ENCODE measurements at places on chromosomes 2 and 18.

DNA sequence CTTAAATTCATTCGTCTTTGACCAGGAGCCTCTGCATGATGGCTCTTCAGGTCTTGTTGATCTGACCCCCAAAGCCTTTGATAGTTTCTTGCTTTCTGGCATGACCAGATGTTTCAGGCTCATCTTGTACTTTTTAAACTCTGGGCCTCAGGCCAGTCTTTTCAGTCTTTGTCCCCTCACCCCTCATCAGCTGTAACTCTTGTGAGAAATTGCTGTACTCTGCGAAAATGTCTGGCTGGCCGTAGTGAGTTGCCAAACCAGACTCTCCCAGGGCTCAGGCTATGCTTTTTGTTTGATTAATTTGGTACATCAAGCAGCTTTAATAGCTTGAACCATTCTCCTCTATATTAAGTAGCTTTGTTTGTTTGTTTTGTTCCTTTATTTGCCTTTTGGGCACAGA, 75.9 kb downstream of the BABAM2 start:
- DNase-seq: no peak

GRCh38 chr2:230885463-230886130, 20.9 kb downstream of the ITM2C start:
- DNase-seq: no peak

DNA sequence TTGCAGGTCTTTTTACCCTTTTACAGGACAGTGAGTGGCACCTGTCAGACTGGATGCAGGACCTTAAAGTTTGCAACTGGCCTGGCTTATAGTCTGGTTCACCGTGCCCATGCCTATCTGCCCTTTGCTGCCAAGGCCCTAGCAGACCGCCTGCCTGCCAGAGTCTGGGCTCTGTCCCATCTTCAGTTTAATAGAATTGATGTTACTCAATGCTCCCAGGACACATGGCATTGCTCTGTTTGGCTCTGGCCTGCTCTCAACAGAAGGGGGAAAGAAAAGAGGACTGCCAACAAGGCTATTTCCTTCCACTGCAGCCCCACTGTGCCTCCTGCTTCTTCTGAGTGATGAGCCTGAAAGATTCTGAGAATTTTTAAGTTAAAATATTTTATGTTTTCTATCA, 25.6 kb upstream of the TMEM178A start:
- no peak for DNase-seq

GRCh38 chr2:146634230-146635097, 1210.4 kb upstream of the ACVR2A start:
- DNase-seq: no peak

- no peak for DNase-seq
Measured at GRCh38 chr2:85854897-85855296, 33.9 kb downstream of the ST3GAL5 start.

- no peak for DNase-seq
Measured at GRCh38 chr2:60548845-60549237, 4.6 kb downstream of the BCL11A start.

GRCh38 chr2:238726670-238727584, 121.0 kb upstream of the TWIST2 start:
- DNase-seq: no peak

DNA sequence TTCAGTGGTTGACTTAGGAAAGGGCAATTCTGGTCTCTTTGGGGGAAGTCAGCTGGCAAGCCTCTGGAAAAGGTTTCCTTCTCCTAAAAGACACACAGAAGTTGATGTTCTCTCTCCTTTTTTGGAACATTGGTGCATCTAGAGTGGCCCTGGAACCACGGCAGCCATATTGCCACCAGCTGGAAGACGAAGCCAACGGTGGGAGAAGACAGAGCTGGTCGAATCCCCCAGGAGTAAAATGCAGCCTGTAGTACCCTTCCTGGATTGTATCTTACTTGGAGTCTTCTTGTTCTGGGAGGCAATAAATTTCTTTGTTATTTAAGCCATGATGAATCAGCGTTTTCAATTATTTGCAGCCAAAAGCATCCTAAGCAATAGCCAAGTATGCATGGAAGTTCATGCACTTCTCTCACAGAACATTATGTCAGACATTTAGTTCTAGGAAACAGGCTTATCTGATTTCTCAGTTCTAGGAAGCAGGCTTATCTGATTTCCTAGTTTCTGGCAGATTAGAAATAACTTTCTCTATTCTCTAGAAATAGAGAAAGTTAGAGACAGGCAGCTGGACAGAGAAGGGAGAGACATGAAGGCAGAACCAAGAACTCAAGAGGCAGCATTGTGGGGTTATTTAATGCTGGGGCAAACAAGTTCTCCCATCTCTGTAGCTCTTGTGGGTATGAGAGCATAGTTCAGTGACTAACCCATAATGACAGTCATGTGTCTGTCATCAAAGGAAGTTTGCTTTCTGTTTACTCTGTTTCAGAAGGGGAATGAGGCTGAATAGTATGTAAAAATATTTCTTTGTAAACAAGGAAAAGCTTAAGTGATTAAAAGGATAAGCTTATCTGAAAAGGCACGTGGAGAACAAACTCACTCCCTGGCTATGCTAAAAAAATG, 40.5 kb upstream of the NABP1 start:
- DNase-seq: no peak

GRCh38 chr2:202718614-202719013, 83.8 kb downstream of the FAM117B start:
- no peak for DNase-seq

GRCh38 chr2:74834792-74835755, 1.1 kb downstream of the HK2 start:
- peak; percentile 84 for DNase-seq

GRCh38 chr18:50409236-50409635, 34.4 kb downstream of the SKA1 start:
- DNase-seq: no peak

DNA sequence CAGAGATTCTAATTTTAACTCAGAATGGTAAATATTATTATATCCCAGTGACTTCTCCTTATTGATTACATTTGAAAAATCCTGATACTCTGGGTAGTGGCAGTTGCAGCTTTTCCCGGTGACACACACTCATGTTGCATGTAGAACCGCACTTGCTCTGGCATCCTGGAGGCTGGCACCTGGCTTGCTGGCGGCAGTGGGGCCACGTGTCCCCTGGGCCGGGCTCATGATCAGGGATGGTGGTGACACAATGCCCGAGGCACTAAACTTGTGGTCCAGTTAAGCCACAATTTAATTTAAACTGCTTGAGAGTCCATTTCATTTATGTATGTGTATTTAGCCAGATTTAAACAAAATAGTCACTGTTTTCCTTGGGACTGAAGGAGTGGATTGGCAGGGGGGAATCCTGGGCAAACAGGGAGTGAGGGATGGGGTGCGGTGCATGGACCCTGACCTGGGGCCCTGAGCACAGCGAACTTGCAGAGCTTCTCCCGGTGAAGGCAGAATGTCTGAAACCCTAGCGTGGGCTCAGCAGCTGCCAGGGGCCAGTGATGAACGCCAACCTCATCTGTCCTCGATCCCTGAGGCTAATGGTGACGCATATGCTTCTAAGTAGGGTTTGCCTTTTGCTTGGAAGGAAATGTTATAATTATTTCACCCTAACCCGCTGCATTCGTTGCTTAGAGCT, 50.0 kb downstream of the KCNG2 start:
- DNase-seq: no peak

GRCh38 chr2:75381032-75381431, 179.7 kb downstream of the EVA1A start:
- DNase-seq: no peak

GRCh38 chr2:105873281-105873680, 128.6 kb downstream of the NCK2 start:
- no peak for DNase-seq

GRCh38 chr2:237623428-237624403, 3.7 kb upstream of the LRRFIP1 start:
- DNase-seq: no peak

DNA sequence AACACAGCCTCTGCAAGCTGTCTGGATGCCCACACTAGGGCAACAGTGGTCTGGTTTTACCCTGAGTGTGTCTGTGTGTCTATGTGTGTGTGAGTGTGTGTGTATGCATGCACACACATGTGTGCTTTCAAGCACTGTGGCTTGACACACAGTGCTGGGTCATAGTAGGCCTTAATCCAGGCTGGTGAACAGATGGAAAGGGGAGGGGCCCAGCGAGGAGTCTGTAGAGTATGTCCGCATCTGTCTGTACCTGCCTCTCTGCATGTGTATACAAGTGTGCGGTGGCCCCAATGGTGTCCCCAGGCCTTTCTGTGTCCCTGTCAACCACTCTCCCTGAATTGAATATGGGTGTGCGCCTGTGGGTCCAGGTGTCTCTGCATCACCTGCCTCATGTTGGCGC, 9.3 kb upstream of the KCNIP3 start:
- DNase-seq: no peak

DNA sequence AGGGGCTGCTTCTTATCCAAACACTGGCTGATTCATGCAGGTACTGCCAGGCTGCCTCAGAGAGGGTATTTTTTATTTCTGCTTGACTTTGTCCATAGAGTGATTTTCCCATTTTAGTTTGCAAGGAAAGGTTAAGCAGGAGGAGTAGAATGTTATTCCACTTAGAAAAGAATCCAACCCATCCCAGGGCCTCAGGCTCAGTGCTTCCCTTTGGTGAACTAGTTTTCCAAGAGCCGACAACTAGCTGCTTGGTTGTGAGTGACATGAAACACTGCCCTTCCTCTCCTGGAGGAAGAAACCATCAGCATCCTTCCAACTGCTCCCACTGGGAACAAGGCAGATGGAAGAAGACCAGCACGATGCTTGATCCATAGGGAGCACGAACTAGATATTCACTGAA, 58.5 kb downstream of the BCL2 start:
- no peak for DNase-seq

GRCh38 chr2:156338578-156338977, 6.1 kb upstream of the NR4A2 start:
- DNase-seq: no peak

DNA sequence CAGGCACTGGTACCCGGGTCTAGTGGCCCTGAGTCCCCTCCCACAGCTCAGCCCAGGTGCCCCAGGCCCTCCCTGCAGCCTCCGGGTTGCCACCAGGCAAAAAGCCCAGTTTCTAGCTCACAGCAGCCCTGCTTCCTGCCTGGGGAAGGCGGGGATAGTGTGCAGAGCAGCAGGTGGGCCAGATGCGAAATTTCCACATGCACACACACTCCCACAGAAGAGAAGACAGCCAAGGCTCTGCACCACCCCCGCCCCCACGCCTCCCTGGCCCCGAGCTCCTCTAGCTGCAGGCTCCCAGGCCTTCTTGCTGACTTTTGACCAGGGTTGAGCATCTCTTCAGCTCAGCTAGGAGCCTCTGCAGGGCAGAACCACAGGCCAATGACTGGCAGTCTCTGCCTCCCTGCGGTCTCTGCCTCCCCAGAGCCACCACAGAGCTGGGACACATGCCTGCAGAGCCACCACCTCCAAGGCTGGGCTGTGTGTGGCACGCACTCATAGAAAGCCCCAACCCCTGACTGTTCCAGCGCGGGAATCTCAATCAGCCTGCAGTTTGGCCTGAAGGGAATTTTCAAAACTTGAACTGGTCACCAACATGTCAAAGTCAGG, 7.2 kb downstream of the SLC66A2 start:
- peak; percentile 20 for DNase-seq

- DNase-seq: no peak
Measured at GRCh38 chr2:166419616-166419934, 43.8 kb upstream of the SCN9A start.

- no peak for DNase-seq
Measured at GRCh38 chr18:61019338-61020301, 313.6 kb upstream of the CDH20 start.

DNA sequence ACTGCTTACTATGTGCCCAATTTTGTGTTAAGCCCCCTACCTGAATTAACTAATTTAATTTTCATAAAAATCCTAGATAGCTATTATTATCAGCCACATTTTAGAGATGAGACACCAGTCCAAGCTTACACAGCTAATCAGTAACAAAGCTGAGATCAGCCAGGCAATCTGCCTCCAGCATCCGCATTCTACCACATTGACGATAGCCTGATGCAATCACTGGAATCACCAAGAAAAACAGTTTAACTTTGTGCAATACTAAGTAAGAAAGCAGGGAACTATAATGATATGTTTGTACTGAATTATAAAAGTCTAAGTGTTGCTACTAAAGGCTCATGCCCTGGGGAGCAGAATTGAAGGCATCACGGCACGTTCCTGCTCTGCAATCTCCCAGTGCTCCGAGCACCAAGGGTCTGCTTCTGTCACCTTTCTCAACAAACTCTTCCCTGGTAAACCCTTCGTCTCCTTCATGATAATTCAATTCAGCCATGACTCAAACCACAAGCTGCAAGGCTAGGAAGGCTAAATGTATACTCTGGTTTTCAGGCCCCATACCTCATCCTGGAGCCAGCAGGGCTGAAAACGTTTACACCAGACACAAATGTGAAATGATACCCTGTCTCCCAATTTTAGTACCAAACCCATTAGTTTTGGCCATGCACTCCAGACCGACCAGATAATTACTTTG, 19.4 kb downstream of the KANSL3 start:
- DNase-seq: no peak

- no peak for DNase-seq
Measured at GRCh38 chr2:177679611-177680605, 287.3 kb downstream of the AGPS start.

- no peak for DNase-seq
Measured at GRCh38 chr2:152054593-152054992, 44.3 kb downstream of the CACNB4 start.

DNA sequence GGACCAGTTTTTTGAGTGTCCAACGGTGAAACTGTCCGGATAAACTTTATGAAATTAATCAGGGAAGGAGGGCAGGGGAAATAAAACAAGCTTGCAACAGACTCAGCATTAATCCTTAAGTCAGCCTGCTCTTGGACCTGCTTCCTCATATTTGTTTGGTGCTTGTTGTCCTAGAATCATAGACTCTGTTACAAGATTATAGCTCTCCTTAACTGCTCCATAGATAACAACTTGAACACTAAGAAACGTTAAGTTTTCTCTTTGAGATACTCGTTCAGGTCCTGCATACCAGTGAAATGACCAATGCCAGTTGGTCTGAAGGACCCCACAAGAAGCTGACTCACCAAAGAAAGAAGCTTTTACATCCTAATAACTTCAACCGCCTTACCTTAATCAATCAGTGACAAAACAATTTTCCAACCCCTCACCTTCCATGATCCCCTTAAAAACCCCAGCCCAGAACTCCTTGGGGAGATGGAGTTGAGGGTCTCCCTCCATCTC, 493.2 kb downstream of the PID1 start:
- DNase-seq: no peak

DNA sequence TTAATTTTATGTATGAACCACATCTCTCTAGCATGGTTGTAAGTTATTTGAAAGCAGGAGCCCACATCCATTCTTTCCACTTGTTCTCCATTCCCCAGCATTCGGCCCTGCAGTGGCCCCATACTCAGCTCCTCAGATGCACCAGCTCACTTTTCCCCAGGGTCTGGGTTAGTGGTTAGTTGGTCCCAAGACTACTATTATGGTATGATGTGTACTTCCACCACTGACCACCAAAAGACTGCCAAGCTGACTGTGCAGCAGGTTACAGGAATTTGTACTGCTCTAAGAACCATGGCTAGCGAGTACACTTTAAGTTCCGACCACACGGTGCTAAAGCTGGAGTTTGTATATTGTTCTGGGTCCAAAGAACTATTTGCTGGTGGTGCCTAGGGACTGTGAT, 413.6 kb upstream of the TCF4 start:
- no peak for DNase-seq

Data from stimulated activated CD4-positive, alpha-beta T cell treated with anti-CD3 and anti-CD28 coated beads, Interleukin-2, amount 100 ng/mL, for 24 hours (primary cell).